ENCODE measurements at places on chromosomes 6 and 20.

DNA sequence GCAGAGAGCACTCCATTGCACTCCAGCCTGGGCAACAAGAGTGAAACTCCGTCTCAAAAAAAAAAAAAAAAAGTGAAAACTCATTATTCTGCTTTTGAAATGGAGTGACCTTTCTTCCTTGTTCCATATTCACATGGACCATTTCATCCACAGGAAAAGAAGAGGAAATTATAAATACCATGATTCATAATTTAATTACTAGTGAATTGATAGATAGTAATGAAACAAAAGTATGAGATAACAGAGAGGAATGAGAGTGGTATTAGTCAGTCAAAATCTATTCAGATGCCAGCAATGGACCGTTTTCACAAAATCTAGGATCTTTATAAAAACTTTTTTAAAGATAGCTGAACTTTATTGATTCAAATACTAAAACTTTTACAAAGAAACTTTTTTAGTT lies 443.1 kb upstream of the FLRT3 start:
- DNase-seq = no peak

- DNase-seq = no peak
These were observed 49.2 kb downstream of the HECA start for GRCh38 chr6:139184047-139184446.

DNA sequence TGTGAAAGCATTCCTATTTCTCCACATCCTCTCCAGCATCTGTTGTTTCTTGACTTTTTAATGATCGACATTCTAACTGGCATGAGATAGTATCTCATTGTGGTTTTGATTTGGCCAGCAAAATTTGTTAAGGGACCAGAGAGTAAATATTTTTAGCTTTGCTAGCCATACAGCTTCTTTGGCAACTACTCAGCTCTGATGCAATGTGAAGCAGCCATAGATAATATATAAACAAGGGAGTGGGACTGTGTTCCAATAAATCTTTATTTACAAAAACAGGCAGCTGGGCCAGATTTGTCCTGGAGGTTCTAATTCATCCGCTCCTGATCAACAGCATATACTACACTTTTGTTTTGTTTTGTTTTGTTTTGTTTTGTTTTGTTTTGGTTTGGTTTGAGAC lies 202.9 kb downstream of the ZNF217 start:
- DNase-seq = no peak

GRCh38 chr6:119980802-119981201 lies 631.2 kb upstream of the MAN1A1 start:
- no peak for DNase-seq

DNA sequence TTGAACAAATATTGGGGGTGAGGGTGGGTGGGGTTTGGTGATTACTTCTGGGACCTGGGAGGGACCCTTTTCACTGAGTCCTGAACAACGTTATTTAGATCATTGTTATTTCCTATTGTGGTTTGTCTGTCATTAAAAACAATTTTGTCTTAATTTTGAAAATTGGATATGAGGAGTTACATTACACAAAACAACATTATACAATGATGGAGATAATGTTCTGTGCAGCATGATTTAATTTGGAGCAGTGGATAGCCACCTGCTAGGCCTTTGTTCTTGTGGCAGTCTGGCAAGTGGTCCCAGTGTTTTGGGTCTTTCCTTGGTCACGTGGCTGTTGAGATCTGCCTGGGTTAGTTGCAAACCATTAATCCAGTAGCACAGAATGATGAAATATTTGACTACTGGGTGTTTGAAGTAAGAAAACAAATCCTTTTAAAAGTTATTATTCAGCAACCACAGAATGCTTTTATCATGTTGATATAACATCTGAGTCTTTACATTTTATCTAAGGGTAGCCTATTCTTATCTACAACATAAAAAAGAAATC lies 172.8 kb downstream of the CDKAL1 start:
- no peak for DNase-seq

- no peak for DNase-seq
These were observed 106.4 kb upstream of the TAB2 start for GRCh38 chr6:149211046-149211571.

GRCh38 chr6:13881621-13882165 lies 43.1 kb upstream of the RNF182 start:
- DNase-seq = no peak

- no peak for DNase-seq
These were observed 33.8 kb downstream of the STX7 start for GRCh38 chr6:132479131-132479530.

GRCh38 chr6:39113788-39114187 lies 1.2 kb downstream of the SAYSD1 start:
- DNase-seq = no peak

DNA sequence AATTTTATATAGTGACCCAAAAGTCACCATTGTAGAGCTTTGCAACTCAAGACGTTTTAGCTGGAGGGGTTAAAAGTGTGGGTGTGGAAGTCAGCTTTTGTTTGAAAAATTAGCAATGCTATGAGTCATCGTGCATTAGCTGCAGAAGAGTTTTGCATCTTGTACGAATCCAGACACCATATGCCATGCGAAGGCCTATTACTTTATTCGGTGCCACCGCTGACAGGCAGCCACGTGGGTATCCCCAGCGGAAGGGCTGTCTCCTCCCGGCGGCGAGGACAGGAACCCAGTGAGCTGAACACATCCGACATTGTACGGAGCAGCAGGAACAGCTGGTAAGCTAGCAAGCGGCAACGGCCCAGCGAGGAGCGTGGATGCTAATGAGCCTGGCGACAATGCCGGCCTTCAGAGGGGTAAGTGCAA lies 84.4 kb downstream of the INSM1 start:
- DNase-seq = peak; percentile 95

- DNase-seq = peak; percentile 24
These were observed 1.2 kb upstream of the DSE start for GRCh38 chr6:116369540-116369939.

DNA sequence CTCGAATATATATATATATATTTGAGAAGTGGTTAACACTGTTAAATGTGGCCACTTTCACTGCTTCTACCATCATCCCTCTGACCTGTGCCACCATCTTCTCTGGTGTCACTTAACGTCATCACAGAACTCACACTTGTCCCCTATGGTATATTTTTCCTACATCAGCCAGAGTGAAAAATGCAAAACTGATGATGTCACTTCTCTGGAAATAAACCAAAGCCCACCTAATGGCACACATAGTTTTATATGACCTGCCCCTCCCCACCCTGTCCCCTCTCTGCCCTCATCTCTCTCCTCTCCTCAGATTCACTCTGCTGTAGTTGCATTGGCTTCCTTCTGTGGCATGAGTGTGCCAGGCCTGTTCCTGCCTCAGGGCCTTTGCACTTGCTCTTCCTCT lies 63.9 kb upstream of the IFNGR1 start:
- DNase-seq = no peak

GRCh38 chr6:141326426-141326825 lies 806.3 kb upstream of the GJE1 start:
- DNase-seq = no peak

GRCh38 chr6:36862164-36862847 lies 12.3 kb downstream of the PPIL1 start:
- no peak for DNase-seq

- DNase-seq = no peak
These were observed 111.7 kb downstream of the PREX1 start for GRCh38 chr20:48716086-48716485.

DNA sequence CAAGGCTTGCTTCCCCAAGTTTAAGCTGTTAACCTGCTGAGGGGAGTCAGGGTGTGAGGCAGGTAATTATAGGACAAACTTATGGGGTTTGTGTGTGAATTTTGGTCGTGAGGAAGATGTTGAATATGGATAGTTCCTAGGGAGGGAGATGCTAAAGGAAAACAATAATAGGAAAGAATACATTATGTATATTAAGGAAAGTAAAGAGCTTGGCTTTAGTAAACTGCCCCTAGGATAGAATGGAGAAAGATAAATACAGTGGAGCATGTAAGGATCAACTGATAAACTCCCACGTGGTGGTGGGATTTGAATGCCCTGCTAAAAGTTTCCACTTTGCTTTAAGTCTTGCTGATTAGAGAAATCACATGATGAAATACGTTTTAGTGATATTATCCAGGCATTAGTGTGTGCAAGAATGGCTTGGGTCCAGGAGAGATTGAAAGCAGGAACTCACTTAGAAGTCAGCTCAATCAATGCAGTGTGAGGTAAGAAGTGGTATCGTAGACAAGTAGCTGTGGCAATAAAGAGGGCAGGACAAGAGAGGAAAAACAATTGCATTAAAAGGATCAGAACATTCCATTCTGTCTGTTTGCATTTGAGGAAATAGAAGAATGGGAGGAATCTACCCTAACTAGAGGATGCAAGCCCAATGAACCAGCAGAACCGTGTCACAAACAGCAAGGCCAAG lies 52.5 kb downstream of the RPS12 start:
- DNase-seq = no peak

DNA sequence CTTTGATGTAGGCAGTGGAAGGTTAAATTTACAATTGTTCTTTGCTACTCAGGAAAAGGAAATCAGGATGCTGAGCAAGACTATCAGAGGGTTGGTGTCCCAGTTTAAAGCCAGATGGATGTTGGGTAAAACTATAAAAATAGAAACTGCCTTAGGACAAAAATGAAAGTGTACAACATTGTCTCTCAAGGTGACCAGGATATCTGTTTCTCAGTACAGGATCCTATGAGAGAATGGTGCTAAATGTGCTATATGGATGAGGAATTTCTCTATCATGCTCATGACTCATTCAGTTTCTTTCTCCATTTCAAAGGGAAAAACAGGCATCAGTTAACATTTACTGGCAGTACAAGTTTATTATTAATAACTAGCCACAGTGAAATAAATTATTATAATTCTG lies 534.2 kb upstream of the GJE1 start:
- no peak for DNase-seq

DNA sequence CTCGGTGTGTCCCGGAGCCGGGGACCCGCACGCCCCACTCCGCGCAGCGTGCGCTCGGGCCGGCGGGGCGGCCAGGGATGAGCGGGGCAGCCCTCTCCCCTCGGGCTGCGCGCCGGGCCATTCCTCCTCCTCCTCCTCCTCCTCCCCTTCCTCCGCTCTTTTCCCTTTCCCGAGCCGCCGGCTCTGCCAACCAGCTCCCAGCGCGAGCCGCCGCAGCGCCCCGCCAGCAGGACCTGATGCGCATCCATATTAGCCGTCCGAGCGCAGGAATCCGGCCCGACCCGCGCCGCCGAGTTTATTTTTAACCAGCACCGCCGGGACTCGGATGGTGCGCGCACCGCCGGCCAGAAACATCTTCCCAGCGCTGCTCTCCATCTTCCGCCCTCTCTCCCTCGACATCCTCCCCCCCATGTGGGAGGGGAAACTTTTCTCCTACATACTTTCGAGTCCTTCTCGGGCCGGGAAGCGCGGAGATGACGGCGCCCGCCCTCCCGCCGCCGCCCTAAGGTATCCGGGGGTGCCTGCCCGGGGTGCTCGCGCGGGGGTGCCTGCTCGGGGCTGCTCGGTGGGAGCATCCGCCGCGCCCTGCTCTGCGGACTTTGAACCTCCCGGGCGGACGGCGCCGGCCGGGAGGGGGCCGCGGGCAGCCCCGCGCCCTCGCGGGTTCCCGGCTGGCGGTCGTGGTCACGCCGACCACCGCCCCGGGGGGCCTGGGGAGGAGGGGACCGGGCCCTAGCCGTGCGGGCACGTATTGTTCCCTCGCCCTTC lies 619 bp downstream of the RREB1 start:
- DNase-seq = peak; percentile 68

DNA sequence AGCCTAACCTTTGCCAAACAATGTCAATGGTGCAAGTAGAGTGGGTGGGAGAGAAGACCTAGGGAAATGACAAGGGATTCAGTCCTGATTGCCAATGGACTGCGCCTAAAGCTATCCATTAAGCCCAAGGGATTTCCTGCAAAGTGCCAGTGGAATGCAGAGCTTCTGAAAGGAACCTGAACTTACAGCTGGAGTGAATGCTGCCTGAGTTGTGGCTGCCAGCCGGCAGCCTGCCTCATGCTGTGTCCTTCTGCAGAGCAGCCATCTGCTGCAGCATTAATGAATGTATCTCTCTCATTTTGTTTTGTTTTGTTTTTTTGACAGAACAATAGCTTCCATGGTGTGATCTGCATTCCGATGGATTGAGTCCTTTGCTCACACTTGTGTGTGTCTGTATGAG lies 44.7 kb downstream of the SLC35F1 start:
- DNase-seq = no peak

GRCh38 chr6:99341862-99342455 lies 7.5 kb downstream of the FAXC start:
- no peak for DNase-seq

DNA sequence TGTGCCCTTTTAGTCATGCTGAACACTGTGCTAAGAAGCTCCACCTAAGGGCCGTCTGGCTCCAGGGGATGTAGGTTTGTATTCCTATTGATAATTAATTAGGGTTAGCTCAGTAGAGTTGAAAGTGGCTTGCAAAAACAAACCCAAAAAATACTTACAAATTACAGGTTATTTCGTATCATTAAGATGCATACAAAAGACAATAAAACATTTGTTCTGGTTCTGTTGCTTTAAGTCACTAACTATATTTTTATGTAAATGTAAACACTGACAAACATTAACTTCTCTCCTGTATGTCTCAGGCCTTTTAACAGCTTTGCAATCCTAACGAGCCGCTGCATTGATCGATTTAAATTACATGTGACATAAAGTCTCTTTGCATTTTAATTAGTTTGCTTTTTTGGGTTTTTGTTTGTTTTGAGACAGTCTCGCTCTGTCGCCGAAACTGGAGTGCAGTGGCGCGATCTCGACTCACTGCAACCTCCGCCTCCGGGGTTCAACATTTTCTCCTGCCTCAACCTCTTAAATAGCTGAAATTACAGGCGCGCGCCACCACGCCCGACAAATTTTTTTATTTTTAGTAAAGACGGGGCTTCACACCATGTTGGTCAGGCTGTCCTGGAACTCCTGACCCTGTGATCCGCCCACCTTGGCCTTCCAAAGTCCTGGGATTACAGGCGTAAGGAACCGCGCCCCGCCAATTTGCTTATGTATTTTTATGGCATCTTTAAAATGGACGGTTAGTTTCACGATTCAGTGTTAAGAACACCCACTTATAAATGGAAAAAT lies 110.9 kb downstream of the HFE start:
- DNase-seq = peak; percentile 57

All from NCI-H526 treated with DMSO at 0.1 percent for 48 hours (cell line).